ENCODE measurements at places on chromosomes 5 and 9.

- no peak for DNase-seq
Measured at GRCh38 chr5:132812781-132813598, at the start of gene SOWAHA. SOWAHA (plus strand) TSS chr5:132813302; CDS start chr5:132813622, 320 bp downstream.

GRCh38 chr9:132042324-132042723 lies 37.3 kb downstream of the MED27 start:
- no peak for DNase-seq

GRCh38 chr5:73183000-73183399 lies 10.0 kb downstream of the TMEM174 start:
- no peak for DNase-seq

GRCh38 chr5:44365345-44365744 lies 23.9 kb downstream of the FGF10 start:
- no peak for DNase-seq

GRCh38 chr5:93899026-93899600 lies 157.7 kb upstream of the POU5F2 start:
- DNase-seq = no peak

DNA sequence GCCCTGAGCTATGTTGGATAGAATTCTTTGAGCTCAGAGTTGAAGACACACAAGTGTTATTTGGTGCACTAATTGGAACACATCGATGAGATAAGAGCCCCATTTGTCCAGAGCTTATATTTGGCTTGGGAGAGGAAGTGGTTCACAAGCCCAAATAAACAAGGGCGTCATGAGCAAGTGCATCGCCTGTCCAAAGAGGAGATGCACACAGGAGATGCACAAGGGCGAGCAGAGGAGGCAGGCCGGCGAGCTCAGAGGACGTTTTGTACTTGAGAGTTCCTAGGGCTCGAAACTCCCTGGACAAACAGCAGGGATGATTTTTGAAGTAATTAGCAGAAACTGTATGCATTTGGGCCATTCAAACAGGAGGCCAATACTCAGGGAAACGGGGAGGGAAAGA lies 212.8 kb upstream of the IRX1 start:
- DNase-seq = no peak

GRCh38 chr9:7930613-7931012 lies 131.0 kb upstream of the DMAC1 start:
- DNase-seq = no peak

GRCh38 chr9:73893230-73893629 lies 603.9 kb upstream of the RORB start:
- no peak for DNase-seq

GRCh38 chr5:66377747-66378146 lies 218.4 kb upstream of the MAST4 start:
- DNase-seq = no peak

DNA sequence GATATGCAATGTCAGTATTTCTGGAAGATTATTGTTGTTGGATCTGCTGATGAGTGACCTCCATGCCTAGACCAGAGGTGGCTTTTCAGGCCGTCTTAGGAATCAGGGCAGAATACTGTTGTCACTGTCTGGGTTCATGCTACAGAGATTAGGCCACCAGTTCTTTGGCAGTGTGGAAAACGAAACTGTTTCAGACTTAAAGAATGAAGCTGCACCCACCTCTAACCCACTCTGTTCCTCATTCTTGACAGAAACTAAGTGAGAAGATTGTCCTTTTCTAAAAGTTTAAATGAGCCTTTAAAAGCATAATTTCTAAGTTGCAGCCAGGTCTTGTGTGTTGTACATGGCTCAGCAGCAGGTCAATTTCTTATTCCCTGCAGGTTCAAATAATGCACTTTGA lies 444.3 kb downstream of the ENC1 start:
- no peak for DNase-seq

GRCh38 chr5:142685418-142686209 lies at the start of gene FGF1:
FGF1 (minus strand) TSS chr5:142686090; CDS start chr5:142614127, 71,963 bp downstream.
- no peak for DNase-seq

DNA sequence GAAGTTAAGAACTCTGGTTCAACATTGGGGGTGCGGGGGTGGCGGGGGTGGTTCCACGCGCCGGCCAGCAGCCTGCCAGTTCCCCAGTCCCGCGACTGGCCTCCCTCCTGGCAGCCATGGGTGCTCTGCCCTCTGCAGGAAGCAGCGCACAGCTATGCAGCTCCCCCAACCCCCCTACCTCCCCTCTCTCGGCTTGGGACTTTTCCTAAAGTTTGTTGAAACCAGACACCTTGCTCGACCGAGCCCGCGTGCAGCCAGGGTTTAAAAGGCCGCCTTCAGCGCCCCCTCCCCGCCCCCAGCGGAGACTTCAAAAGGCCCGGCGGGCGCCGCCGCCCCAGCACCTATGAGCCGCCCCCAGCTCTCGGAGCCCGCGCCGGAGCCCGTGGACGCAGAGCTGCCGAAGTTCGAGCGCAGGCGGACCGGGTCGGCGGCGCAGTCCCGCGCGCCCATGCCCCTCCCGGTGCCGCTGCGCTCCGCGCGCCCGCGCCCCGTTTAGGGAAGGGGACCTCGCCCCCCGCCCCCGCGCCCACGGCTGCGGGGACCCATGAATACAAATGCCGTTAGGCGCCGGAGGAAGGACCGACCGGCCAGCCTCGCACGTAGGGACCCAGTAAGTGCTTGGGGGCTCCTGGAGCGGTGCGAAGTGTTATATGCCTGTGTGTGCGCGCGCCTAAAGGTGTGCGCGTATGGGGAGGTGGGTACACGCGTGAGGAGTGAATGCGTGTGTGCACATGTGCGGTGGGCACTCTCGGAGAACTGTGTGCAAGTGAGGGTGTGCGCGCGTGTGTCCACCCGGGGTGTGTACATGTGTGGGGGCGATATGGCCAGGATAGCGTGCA lies 1.4 kb upstream of the COL27A1 start:
- DNase-seq = no peak

DNA sequence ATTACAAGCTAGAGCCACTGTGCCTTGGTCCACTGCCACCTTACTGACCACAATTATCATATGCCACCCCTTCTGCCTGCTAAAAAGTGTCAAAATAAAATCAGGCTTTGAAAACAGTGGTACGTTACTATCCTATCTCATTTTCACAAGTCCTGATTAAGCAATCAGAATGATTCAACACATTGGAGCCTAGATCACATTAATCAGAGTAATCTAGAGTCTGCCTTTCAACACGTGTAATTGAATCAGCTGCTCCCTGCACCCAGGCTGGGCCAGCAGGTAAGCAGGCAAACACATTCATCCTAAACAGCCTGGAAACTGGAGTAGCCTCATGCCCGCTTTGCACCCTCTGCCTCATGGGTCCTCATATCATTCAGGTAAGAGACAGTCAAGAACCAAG lies 186.2 kb downstream of the DCP2 start:
- no peak for DNase-seq

- no peak for DNase-seq
Measured at GRCh38 chr5:120297616-120298015, 166.5 kb upstream of the PRR16 start.

DNA sequence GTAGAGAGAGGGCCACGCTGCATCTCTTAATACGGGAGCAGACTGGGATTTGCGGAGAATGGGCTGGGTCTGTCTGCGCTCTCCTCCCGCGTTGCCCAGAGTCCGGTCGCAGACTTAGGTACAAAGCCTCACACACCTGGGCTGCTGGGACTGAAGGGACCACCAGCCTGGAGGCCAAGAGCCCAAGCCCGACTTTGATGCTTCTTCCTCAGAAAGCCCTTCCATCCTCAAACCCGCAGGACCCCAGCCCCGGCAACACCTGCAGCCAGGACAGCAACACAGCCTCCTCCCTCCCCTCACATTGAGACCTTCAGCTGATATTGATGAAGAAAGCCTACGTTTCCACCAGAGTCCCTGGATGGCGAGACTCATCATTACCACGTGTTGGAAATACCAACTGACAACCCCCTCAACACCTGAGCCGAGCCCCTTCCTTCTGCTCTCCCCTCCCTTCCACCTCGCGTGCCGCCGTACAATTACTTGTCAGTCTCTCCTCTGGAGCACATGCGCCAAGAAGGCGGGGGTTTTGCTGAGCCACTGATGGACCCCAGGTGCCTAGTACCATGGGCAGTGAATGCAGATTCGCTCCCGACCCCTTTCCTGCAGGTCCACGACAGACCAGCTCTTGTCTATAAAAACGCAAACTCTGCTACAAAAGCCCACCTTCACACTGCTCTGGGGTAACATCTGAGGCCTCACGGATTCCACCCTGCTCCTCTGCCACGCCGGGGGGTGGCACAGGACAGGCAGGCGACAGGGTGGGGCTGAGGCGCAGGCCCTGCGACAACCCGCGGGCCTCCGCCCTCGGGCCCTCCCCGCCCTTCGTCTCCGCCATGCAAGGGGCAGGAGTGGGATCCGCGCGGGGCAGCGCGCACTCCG lies 841 bp downstream of the ASB6 start:
- DNase-seq = no peak

- no peak for DNase-seq
Measured at GRCh38 chr5:131671994-131672655, 37.1 kb upstream of the RAPGEF6 start.

GRCh38 chr5:141051521-141051866 lies 320 bp downstream of the PCDHB1 start:
- no peak for DNase-seq

GRCh38 chr9:81032831-81033230 lies 656.5 kb downstream of the TLE1 start:
- no peak for DNase-seq

DNA sequence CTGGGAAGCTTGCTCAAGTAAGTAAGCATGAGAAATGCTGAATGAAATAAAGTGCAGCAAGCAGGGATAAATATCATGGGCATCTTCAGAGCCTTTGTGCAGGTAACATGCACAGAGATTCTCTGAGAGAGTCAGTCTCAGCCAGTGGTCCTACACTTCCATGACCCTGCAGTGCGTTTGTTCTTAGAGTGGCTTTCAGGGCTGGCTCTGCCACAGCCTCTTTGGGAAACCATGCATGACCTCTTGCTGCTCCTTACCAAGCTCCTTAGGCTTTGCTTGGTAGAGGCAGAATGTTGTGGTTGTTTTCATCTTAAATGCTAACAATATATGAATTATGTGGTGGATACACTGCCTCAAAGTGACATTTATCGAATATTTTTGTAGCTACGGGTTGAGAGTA lies 5.4 kb downstream of the SYK start:
- DNase-seq = no peak

DNA sequence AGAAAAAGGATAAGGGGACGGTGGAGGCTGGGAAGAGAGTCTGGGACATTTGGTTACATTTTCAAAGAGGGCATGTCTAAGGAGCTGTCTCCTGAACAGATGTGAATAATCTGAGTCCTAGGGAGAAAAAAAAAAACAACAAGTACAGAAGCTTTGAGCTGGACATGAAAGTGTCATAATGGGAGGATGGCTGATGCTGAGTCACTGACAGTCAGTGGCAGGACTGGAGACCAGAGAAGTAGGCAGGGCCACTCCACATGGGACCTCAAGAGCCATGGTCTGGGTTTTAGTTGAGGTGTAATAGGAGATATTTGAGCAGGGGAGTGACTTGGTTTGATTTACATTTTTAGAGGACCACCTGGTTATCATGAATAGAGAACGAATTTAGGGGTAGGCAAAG lies 70.6 kb downstream of the DPYSL3 start:
- no peak for DNase-seq

GRCh38 chr9:109320331-109320741 lies 523 bp downstream of the EPB41L4B start:
- DNase-seq = no peak

DNA sequence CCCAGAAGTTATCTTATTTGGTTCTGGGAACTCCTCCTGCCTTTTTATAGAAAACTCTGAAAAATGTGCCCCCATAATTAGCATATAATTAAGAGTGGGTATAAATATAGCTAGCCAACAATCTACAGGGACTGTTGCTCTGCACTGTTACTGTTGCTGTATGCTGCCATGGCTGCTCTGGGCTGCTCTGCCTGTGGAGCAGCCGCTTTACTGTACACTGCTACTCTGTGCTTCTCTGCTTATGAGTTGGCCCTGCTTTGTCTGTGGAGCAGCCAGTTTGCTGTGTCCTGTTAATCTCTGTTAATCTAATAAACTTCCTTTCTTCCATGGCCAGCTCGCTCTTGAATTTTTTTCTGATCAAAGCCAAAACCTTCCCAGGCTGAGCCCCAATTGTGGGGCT lies 2244.0 kb upstream of the ACO1 start:
- DNase-seq = no peak

DNA sequence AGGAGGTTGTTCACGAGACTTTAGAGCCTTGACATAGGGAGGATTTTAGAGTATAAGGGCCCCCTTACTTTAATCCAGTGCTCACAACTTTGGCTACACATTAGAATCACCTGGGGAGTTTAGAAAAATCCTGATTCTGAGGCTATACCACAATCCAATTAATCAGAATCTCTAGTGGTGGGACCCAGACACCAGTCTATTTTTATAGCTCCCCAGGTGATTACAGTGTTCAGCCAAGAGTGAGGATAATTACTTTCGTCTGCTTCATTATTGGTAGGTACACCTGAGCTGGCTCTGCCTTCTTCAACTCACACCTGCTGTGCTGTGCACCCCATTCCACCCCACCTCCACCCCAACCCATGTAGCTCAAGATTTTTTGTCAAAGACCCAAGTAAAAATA lies 141.3 kb upstream of the EPB41L4A start:
- DNase-seq = no peak

GRCh38 chr9:2255128-2255527 lies 240.0 kb downstream of the SMARCA2 start:
- no peak for DNase-seq

DNA sequence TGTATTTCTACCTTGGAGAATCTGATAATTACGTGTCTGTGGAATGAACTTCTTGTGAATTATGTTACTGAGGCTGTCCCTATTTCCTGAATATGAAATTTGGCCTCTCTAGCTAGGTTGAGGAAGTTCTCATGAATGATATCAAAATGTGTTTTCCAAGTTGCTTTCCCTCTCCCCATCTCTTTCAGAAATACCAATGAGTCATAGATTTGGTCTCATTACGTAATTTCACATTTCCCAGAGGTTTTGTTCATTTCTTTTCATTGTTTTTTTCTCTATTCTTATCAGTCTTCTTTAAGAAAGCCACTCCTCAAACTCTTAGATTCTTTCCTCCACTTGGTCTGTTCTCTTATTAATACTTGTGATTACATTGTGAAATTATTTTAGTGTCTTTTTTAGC lies 923.8 kb upstream of the CDH9 start:
- DNase-seq = no peak

DNA sequence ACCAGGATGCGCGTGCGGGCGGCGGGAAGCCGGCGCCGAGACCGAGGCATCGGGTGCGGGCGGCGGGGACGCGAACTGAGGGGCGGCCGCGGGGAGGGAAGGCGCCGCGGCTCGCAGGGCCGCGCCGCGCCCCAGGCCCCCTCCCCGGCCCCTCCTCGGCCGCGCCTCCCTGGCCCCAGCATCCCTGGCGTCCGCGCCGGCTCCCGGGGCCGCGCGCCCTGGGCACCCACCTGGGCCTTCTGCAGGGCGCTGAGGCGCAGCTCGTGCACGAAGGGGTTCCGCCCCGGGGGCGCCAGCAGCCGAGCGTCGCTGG lies 324 bp downstream of the LPCAT1 start:
- no peak for DNase-seq

- DNase-seq = no peak
Measured at GRCh38 chr5:180644129-180644824, 5.1 kb downstream of the FLT4 start.

GRCh38 chr5:65326922-65327321 lies 154.8 kb downstream of the ADAMTS6 start:
- DNase-seq = no peak

- DNase-seq = no peak
Measured at GRCh38 chr9:35380039-35380438, 109.9 kb upstream of the RUSC2 start.

All from stimulated activated CD8-positive, alpha-beta memory T cell treated with anti-CD3 and anti-CD28 coated beads, Interleukin-4, amount 100 ng/mL, for 1 hour (primary cell).